Fibroblast of skin of right biceps (primary cell): ENCODE measurements at places on chromosomes 7 and 10.

DNA sequence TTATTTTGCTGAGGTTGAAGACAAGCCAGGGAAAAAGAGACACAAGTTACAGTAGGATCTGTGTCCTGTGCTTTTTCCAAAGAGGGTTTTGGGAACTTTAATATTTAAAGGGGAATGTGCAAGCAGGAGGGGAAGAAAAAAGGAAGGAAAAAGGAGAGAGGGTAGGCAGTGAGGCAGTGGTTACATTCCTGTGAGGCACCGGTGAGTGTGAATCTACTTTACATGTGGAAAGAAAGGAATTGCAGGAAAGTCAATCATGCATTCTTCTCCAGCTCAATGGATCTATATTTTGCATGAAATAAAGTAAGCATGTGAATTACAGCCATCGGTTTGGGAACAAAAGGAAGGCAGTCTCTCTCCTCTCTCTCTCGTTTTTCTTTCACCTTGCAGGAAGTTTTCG, 12.6 kb upstream of the DYNC2I1 start:
- no peak for DNase-seq

GRCh38 chr7:151776876-151777494, 99.9 kb downstream of the PRKAG2 start:
- no peak for DNase-seq

DNA sequence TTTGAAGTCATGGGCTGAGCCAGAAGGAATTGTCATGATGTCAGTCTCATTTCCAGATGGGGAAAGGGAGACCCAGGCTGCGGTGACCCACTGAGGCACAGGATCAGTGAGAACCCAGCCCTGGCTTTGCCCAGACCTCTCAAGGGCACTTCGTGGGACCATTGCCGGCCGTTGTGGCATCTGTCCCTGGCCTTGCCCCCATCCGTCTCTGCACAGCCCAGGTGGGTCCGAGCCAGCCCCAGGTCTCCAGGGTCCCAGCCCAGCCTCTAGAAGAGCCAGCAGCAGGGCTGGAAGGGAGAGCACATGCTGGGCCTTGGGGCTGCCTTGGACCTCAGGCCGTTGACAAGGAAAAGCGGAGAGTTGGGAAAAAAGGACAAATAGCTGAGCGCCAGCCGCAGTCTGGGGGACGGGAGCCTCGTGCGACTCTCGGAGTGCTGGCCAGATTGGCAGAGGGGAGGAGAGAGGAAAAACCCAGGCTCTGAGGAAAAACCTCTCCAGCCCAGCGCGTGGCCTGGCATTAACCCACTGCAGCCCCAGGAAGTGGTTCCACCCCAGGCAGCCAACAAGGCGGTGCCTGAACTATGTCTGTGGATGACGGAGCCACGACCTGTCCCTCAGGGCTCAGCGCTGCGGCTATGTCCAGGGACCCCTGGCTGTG, 30.2 kb downstream of the GRIFIN start:
- DNase-seq = no peak

DNA sequence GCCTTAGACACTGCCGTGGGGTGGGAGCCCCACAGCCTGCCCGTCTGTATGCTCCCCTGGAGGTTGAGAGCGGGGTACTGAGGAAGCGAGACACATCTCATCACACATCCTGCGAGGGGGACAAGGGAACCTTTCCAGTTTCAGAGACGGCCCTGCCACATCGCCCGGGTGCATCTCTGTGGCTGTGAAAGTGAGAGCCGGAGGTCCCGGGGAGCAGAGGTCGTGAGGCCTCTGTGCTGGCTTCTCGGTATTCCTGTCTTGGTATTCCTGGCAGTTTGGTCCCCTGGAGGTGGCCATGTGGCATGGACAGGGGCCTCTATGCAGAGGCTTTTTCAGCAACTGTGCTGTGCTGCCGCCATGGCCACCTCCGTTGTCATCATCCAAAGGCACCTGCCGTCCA, 30.8 kb upstream of the UNCX start:
- no peak for DNase-seq

GRCh38 chr7:96151889-96152288, 170.0 kb downstream of the SLC25A13 start:
- DNase-seq = no peak

- peak; percentile 45 for DNase-seq
Measured at GRCh38 chr10:102678842-102679289, 34.6 kb downstream of the TRIM8 start.

- no peak for DNase-seq
Measured at GRCh38 chr10:84015877-84016595, 123.3 kb upstream of the GHITM start.

GRCh38 chr7:134167250-134167649, 40.1 kb downstream of the LRGUK start:
- DNase-seq = no peak

DNA sequence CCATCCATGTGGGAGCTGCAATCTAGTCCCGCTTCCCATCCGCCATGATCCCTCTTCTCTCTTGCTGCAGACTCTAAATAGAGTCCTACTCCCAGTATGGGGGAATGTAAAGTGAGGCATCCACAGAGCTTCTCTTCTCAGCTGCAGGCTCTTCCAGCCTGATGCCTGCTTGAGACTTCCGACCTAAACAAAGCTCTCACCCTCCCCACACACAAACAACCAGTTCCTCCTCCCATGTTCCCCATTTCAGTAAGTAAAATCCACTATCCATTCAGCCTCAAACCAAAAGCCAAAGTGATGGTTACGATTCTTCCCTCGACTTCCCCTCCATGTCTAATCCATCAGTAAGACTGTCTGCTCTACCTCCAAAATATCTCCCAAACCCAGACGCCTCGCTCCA, 108.2 kb upstream of the NFE2L3 start:
- no peak for DNase-seq

- DNase-seq = peak; percentile 69
Measured at GRCh38 chr7:100705320-100705752, 585 bp upstream of the POP7 start.

- DNase-seq = no peak
Measured at GRCh38 chr7:11642276-11642675, 189.7 kb downstream of the THSD7A start.

DNA sequence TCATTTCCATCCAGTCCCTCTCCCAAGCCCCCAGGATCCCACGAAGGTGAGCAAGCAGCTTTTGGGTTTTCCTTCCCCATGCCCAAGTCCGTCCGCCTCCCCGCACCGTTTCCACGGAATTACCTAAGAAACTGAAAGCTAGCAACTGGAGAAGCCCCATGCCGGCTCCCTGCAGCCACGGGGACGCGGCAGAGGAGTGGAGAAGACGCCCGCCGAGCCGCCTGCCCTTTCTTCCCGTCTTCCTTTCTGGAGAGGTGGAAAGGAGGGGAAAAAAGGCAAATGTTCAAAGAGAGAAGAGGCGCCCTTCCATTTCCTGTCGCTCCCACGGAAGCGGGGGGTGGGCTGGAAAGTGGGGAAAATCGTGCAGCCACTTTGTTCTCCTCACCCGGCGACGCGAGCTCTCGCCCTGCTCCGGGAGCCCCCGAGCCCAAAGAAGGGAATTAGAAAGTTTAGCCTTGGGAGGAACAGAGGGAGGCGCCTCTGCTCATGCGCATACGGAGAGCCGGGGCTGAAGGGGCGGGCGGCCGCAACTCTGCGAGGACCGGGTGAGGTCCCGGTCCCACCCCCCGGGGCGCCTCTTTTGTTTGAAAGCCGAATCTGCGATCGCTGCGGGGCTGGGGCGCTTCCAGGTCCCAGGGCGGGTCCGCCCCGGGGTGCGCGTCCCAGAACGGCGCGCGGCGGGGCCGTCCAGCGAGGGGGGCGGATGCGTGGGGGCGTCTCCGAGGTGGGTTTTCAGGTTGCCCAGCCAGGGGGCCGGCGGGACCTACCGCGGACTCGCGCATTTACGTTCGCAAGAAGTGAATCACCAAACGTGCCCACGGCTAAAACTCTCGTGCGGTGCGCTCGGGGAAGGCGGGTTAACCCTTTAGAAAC, at the start of gene LAMB1:
Gene LAMB1 (minus strand): TSS at position 436 of the 873 bp plus-strand sequence. CDS start 276 bp downstream, at position 160.
- DNase-seq = peak; percentile 86
